Mesendoderm (in vitro differentiated cells): ENCODE measurements at places on chromosomes 3 and 15.

DNA sequence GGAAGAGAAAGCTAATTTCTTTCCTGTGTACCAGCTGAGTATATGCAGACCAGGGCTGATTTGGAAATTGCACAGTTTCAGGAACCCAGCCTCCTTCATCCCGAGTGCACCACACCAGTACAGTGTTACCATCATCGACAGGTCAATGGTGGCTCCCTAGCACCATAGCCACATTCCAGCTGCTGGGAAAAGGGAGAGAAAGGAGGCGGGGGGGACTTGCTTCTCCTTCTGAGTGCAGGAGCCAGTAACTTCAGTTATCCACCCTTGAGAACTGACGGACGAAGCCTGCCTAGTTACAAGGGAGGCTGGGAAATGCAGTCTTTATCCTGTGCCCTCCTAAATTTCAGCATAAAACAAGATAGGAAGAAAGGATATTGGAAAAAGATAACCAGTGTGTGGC is 129.7 kb upstream of the PRICKLE2 start:
- DNase-seq: no peak

- DNase-seq: peak; percentile 87
Observed at GRCh38 chr3:156151824-156152428, 31.5 kb downstream of the KCNAB1 start.

- no peak for DNase-seq
Observed at GRCh38 chr15:51335538-51336410, 2.6 kb downstream of the CYP19A1 start.

- no peak for DNase-seq
Observed at GRCh38 chr15:74025436-74025835, 30.9 kb downstream of the PML start.

DNA sequence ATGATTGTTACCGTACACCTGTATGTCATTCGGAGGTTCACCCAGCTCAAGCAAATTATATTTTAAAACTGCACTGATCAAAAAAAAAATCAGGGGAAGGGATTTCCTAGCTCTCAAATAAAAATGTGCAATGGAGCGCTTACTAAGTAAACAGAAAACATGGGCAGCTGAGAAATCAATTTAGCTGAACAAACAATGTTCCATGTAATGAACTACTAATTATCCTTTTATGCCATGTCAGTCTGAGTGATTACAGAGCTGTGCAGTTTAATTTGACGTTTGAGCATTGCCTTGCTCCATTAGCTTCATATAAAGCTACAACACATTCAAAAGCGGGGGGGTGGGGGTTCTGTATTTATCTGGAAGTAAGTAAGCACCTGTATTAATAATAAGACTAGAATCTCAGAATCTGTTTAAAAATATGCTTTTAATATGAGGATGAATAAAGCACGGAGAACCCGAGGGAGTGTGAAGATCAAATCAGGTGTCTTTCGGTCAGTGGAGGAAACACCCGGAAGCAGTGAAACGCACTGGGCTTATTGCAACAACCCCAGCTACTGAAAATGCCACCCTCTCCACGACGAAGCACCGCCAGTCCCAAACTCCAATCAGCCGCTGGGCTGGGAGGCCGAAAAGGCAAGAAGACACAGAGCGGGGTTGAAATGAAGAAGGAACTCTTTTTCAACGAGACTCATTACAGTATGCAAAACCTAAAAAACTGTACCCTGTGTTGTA is 196.5 kb upstream of the ATP11B start:
- DNase-seq: no peak

- DNase-seq: no peak
Observed at GRCh38 chr3:44906997-44907396, 32.6 kb downstream of the TGM4 start.

DNA sequence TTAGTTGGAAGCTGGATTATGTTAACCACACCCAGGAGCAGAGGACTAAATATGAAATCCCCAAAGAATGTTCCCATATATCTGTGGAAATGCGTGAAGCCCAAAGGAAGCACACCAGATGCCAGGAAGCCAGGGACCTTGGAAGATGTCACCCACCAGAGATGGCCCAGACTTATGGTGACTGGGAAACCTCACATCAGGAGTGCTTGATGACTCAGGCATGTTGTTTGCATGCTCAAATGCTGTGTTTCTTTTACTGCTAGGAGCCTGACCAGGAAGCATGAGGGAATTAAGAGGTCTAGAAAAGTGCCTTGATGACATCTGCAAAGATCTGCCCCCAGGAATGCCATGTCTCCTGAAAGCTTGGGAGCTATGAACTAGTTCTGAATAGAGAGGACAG is 109.0 kb upstream of the SLC2A2 start:
- no peak for DNase-seq

DNA sequence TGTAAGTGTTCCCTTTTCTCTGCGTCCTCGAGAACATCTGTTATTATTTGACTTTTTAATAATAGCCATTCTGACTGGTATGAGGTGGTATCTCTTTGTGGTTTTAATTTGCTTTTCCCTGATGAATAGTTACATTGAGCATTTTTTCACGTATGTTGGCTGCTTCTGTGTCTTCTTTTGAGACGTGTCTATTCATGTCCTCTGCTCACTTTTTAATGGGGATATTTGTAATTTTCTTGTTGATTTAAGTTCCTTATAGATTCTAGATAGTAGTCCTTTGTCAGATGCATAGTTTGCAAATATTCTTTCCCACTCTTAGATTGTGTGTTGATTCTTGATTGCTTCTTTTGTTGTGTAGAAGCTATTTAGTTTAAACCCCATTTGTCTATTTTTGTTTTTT is 179.2 kb downstream of the DOCK3 start:
- no peak for DNase-seq

- peak; percentile 95 for DNase-seq
Observed at GRCh38 chr3:27713435-27714145, 8.5 kb downstream of the EOMES start.

GRCh38 chr15:72599855-72600464 is 54.5 kb upstream of the GOLGA6B start:
- DNase-seq: peak; percentile 42

DNA sequence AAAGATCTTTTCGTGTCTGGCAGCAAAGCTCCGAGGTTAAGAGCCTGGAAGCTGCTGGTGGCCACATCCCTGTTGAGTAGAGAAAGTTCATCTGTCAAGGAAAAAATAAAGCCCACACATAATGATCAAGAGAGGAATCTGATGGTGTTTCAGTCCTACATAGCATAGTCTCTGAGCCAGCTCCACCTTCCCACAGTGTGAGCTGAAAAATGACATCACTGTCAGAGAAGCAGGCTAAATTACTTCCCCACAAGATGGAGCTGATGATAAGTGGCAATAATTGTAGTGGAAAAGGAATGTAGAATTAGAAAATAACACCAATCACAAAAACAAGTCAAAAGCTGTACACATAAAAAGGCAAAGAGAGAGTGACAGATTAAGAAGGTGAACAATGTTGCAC is 84.5 kb downstream of the AQP9 start:
- peak; percentile 41 for DNase-seq

- DNase-seq: peak; percentile 82
Observed at GRCh38 chr3:192514081-192514753, 213.1 kb downstream of the FGF12 start.

DNA sequence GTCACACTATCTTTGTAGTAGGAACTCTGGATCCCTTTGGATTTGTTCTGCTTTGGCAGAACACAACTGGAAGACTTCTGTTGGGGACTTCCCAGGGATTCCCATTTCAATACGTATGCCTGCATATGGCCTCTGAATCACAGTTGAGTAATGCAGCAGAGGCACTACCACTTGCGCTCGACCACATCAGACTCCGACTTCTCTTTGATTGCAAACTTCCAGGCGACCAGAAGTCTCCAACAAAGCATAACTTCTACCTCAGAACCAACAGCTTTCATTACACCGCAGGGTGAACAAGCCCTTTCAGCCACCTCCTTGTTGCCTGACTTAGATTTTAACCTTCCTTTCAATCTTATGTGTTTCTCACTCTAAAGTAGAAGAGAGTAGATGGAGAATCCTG is 924.4 kb downstream of the IGSF11 start:
- no peak for DNase-seq

DNA sequence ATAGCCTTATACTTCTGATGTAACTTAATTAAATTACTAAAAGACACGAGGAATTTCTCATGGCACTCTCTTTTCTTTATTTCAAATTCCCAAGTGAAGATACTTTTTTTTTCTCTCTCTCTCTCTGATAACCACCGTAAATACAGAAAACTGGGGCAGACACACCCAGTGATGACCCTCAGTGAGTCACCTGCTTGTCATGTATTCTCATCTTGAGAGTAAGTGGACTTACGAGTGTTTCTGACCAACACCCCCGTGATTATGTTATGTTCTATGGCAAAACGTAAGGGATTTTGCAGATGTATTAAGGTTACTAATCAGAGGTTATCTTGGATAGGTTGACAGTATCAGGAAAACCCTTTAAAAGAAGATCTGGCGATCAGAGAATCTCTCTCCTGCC is 348.8 kb upstream of the ZNF717 start:
- DNase-seq: no peak

GRCh38 chr15:31869686-31870307 is 160.5 kb upstream of the CHRNA7 start:
- peak; percentile 13 for DNase-seq

- no peak for DNase-seq
Observed at GRCh38 chr15:71143373-71144310, 28.4 kb downstream of the THSD4 start.

DNA sequence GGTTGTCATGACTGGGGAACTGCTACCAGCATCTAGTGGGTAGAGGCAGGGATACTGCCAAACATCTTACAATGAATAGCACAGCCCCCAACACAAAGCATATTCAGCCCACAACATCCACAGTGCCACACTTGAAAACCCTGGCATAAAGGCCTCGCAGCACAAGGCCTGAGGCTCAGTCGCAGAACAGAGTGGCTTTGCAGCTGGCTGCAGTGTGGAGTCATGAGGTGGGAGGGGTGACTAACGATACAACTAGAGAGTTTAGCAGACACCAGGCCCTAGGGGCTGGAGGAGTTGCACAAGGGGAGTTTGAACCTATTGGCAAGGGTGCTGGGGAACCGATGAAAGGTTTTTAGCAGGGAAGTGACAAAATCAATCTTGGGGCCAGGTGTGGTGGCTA is 32.1 kb downstream of the GRK7 start:
- peak; percentile 16 for DNase-seq
